ENCODE measurements at places on chromosomes 12 and 14.

GRCh38 chr14:101134851-101135433 is 231.4 kb upstream of the RTL1 start:
- DNase-seq = no peak

DNA sequence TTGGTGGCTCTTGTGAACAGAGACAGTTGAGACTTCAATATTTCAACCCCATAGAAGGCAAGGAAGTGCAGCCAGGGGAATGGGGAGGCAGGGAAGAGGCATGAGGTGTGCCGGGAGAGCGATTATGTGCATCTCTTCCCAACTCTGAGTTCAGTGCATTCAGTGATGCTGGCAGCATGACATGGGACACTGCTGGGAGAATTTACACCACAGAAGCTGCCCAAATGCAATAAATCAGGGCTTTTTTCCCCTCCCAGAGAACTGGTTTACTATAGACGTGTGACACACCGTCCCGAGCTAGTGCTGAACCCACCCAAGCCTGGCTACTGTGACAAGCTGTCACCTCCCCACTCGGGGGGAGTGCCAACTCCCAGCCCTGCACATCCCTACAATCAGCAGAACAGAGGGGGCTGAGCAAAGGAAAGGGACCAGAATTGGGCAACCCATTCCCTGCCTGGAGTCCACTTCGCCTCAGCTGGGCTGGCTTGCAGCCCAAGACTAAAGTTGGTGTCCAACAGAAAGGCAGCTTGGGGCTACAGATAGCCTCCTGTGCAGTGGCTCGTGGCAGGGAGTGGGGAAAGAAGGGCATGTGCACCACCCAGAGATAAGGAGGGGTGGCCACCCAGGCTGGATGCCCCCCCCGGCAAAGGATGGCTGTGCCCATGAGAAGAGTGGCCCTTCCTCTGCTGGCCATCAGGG is 16.7 kb downstream of the AHSA1 start:
- no peak for DNase-seq

DNA sequence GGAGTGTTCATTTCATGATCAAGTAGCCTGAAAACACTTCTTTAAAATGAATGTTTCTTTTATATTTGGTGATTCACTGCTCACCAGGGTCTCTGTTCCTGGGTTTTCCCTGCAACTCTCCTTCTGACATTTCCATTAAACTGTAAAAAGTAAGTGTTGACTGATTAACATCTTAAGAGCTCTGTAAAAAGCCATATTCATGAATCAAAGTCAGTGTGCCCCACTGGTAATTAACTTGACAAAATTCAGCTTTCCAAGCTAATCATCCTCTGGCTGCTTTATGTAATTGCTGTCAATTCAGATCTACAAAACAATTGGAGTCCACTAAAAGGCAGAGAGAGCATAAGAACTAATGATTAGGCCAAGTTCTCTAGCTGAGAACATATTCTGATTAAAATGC is 41.6 kb downstream of the CNTN1 start:
- no peak for DNase-seq

GRCh38 chr14:67820428-67820971 is 921 bp downstream of the RAD51B start:
- DNase-seq = no peak

DNA sequence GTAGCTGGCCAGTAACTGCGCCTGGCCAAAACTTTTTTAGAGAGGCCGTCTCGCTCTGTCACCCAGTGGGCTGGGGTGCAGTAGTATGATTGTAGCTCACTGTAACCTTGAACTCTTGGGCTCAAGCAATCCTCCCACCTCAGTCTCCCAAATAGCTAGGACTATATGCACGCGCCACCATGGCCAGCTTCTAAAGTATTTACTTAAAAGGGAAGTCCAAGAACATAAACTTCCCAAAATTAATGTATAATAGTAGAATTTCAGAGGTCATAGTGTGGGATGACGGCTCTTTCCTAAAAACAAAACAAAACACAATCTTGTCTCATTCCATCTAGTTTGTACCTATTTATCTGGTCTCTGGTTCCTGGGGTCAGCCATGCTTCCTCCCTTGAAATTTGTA is 42.2 kb upstream of the FOS start:
- no peak for DNase-seq

- DNase-seq = no peak
These were observed 12.4 kb downstream of the OAS3 start for GRCh38 chr12:112950701-112951100.

DNA sequence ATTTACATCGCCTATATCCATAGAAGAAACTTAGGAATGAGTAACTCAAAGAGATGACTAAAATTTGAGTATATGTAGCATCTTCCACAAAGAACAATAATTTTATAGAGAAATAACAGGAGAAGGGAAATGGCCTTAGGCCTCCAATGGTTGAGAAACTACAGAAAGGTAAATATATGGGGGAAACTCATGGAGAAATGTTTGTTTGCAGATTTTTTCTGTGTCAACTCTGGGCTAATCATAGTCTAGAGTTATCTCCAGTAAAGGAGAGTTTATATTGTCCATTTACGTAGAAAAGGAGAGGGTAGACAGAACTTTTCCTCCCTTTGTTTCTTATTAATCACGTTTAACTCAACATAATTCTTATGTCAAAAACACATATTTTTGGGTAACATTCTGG is 244.2 kb downstream of the GLT1D1 start:
- no peak for DNase-seq

DNA sequence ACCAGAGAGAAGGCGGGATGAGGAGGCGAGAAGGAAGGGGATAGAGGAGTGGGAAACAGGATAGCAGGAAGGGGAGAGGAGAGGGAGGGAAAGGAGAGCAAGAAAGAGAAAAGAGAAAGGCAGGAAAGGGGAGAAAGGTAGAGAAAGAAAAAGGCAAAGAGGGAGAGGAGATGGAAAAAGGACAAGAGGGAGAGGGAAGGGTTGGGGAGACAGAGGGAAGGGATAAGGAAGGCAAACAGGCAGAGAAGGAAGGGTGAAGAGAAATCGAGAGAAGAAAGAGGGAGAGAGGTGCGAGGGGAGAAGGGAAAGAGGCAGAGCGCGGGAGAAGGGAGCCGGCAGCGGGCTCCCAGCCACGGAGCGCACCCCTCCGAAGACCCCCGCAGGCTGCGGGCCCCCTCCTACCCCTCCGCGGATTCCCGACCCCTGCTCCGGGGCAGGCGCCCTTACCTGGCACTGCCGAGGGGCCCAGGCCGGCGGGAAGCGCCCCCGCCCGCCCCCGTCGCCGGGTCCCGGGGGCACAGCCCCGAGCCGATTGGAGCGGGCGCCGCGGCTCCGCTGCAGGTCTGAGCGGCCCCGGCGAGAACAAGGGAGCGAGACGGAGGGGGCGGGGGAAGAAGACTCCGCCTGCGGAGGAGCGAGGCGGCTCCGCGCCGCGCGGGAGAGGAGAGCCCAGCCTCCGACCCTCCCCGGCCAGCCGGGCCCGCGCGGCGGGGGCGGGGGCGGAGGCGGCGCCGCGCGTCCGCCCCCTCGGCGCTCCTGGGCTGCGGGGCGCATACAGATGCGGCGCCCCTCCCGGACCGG is at the start of gene CDH24:
Gene CDH24, minus strand, starts transcription at position 565 of the 801 bp plus-strand sequence. CDS start 1,787 bp downstream, outside the sequence.
- DNase-seq = peak; percentile 38

GRCh38 chr12:115225845-115226244 is 541.9 kb upstream of the TBX3 start:
- no peak for DNase-seq

DNA sequence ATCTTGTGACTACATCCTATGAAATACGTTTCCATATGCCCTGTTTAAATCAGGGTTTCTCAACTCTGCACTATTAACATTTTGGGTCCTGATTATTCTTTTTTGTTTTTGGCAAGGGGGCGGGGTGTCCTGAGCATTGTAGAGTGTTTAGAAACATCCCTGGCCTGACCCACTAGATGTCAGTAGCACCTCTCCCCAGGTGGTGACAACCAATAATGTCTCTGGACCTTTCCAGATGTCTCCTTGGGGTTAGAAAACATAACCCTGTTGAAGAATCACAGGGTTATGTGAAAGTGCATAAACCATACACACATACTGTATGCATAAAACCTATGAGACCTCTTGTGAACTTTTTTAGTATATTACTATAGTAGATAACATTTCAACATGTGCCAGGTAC is 1.4 kb downstream of the ACAD10 start:
- DNase-seq = no peak

DNA sequence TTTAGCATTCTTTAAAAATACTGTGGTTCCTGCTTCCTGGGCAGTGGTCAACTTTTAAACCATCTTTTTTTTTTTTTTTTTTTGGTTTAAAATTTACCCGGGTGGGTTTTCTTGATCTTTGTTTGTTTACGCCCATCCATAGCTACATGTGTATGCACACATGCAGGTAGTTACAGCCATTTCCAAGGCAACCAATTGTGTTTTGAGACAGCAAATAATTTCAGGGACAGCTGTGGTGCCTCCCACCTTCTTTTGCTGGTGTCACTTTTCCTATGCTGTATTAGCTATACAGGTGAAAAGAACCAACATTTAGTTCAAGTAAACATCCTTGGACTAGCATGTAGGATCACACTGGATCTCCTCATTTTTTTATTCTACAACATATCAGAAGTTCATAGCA is 52.0 kb upstream of the PSMA6 start:
- no peak for DNase-seq

GRCh38 chr12:25840678-25841465 is 117.6 kb upstream of the RASSF8 start:
- no peak for DNase-seq

GRCh38 chr12:48302161-48302911 is 48.4 kb downstream of the ZNF641 start:
- no peak for DNase-seq

- no peak for DNase-seq
These were observed 183.9 kb upstream of the PWP1 start for GRCh38 chr12:107501681-107502080.

DNA sequence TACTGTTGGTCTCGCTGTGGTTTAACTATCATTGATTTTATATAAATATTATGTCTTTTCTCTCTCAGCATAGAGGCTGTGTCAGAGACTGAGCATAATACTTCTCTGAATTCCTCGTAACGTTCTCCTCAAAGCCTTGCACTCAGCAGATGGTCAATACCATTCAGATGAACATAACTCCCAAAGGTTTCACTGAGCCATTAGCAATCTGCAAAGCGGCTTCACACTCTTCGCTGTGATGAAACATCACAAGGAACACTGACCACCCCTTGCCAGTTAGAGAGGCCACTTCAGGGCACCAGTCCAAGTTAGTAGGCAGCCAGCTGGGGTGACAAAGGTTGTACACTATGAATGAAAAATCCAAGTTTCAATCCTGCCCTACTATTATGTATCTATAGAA is 30.1 kb upstream of the STON2 start:
- no peak for DNase-seq

- DNase-seq = no peak
These were observed 15.7 kb downstream of the SGPP1 start for GRCh38 chr14:63712123-63712522.
